ENCODE measurements at places on chromosomes 4 and X. TPM values are rescaled to one million over a fixed set of nuclear protein-coding genes. Genes with fewer than 3 reads are reported as not detected.

Gene ZNF630
- 2.1 TPM for total RNA-seq

Gene NAA11
- not detected for total RNA-seq

Gene GLRA3
- total RNA-seq = not detected

Gene GAGE12F
- not detected for total RNA-seq

Gene PNMA6F
- not detected for total RNA-seq

Gene TLR1
- 1.3 TPM for total RNA-seq

Gene FGA
- total RNA-seq = not detected

Gene TCP11X2
- not detected for total RNA-seq

Gene ZNF81
- 5.6 TPM for total RNA-seq

Gene H2BW2
- total RNA-seq = not detected

Gene GPC4
- total RNA-seq = 2.8 TPM

Gene NEXMIF
- total RNA-seq = under 0.01 TPM

Gene TMPRSS11B
- total RNA-seq = not detected

Gene ZDHHC9
- 13.6 TPM for total RNA-seq

Gene SLC6A14
- not detected for total RNA-seq

Gene LRP2BP
- total RNA-seq = 0.51 TPM

Gene VEGFC
- 67.2 TPM for total RNA-seq

Gene TLR2
- 0.77 TPM for total RNA-seq

Gene GABRB1
- total RNA-seq = not detected

Gene MAGEC1
- total RNA-seq = not detected

Gene TLL1
- 0.33 TPM for total RNA-seq
